Stimulated activated effector memory CD8-positive, alpha-beta T cell treated with anti-CD3 and anti-CD28 coated beads, Interleukin-12 subunit alpha, Interleukin-12 subunit beta, amount 100 ng/mL, for 72 hours (primary cell): ENCODE measurements at places on chromosomes 6 and 20.

DNA sequence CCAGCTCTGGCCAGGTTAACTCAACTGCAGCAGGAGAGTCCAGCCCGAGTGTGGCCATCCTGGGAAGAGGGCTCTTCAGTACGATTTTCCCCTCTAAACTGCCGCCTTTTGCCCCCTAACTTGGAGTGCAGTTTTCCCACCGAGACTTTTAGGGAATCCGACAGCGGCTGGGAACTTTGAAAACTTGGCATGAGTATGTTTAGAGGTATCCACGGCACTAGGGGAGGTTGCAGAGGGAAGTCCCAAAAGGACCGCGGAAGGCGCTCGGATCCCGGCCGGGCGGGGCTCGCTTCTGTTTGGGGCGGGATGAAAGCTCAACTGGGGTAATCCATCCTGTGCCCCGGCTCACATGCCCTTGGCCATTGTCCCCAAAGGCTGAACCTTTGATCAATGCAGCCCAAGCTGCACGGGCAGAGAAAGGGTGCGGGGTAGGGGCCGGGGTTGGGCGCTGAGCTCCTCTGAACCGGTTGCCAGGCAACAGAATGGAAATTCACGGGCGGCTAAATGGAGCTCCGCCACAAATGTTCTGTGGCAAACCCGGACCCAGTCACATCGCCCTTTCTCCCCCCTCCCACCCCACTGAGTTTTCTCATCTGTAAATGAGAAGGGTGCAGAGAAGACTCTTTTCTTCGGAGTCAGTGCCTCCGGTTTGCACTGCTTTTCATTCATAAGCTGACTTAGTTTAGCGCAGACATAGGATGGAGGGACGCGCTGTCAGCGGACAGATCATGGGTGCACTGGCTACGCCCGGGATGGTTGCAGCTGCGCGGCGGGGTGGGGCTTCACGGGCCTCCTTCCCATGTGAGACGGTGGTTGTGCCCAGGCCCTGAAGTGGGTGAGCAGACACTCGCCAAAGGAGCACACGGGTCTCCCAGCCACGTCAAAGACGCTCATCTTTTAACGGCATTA, 2.3 kb downstream of the BMP6 start:
- DNase-seq = no peak

DNA sequence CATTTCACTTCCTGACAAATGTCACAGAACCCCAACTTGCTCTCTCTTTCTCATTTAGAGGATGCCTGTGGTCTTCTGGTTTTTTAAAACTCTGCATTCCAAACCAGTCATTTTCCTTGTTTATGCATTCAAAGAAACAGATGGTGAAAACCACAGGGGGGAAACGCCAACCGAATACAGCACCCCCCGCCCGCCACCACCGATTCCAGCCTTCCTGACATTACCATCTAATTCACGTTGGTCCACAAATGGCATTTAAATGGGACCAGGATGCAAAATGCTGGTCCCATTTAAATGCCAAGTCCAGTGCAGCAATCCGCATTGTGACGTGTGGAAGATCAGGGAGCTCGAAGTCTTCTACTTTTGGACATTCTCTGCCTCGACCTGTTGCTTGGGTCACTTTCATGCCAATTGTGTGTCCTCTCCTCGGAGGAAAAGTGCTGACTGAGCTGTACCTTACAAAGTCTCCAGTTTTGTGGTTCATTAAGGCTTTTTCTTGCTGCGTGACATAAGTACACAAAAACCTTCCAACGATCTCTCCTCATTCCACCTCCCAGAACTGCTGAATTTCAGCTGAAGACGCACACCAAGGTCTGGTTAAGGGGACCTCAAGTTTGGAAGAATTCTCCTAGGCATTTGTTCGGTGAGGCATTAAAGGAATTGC, 35.8 kb downstream of the NEDD9 start:
- DNase-seq = no peak

- peak; percentile 55 for DNase-seq
These were observed 109.6 kb downstream of the RTN4IP1 start for GRCh38 chr6:106519460-106520394.

DNA sequence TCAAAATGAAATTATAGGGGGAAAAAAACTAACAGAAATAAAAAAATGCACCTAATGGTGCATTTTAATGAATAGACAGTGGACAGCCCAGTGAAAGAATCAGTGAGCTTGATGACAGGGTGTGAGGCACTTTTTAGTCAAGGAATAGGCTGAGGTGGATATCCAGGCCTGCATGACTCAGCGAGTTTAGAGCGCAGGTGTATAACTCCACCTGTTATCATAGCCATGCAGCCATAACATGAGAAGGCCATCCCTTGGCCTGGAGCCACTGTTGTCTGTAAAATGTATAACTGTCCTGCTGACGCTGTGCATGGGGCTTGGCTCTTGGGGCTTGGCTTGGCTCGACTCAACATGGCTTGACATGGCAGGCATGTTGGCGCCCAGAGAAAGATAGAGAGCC, 331.5 kb upstream of the NOX3 start:
- no peak for DNase-seq

- no peak for DNase-seq
These were observed 44.9 kb downstream of the SNX9 start for GRCh38 chr6:157867981-157868380.

DNA sequence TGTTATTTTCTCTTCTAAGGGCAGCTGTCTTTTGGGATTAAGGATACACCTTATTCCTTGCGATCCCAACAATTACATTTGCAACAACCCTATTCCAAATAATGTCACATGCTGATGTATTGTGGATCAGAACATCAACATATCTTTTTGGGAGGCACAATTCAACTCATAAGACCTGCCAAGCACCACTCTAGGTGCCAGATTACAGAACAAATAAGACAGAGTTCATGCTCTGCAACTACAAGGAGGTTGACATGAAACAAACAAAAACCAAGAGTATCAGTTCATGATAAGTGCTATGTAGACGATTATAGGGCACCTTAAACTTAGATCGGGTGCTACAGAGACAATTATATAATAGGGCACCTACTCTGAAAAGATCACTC, 203.2 kb upstream of the SGK1 start:
- DNase-seq = no peak

- DNase-seq = no peak
These were observed 68.5 kb downstream of the TMEM200A start for GRCh38 chr6:130434174-130434873.
